ENCODE measurements at places on chromosomes 11 and 22. TPM values are rescaled to one million over a fixed set of nuclear protein-coding genes. Genes with fewer than 3 reads are reported as not detected.

CHRM1 gene
- total RNA-seq = not detected

TREH gene
- total RNA-seq = 30.5 TPM

DNHD1 gene
- total RNA-seq = 53.6 TPM

MS4A2 gene
- 1.0 TPM for total RNA-seq

DNAL4 gene
- total RNA-seq = 16.2 TPM

DLG2 gene
- 3.3 TPM for total RNA-seq

MS4A14 gene
- 0.70 TPM for total RNA-seq

OR5A1 gene
- total RNA-seq = not detected

KCNA4 gene
- not detected for total RNA-seq

APLNR gene
- total RNA-seq = 0.47 TPM

GAL gene
- 1.2 TPM for total RNA-seq

OR52I2 gene
- not detected for total RNA-seq

DDIAS gene
- not detected for total RNA-seq

KCNQ1OT1 gene
- total RNA-seq = 6.2 TPM

DEPDC7 gene
- 49.1 TPM for total RNA-seq

CCDC157 gene
- total RNA-seq = 3.5 TPM

MICAL2 gene
- total RNA-seq = 171 TPM

IGLL1 gene
- not detected for total RNA-seq

CD6 gene
- 3.3 TPM for total RNA-seq

RAB36 gene
- total RNA-seq = 1.7 TPM

PHOX2A gene
- total RNA-seq = not detected

ARSA gene
- 84.2 TPM for total RNA-seq

RTN4R gene
- total RNA-seq = 6.2 TPM

CCDC81 gene
- not detected for total RNA-seq

POU2AF3 gene
- total RNA-seq = 2.5 TPM

SCGB1A1 gene
- not detected for total RNA-seq

APOL6 gene
- total RNA-seq = 28.9 TPM

KRTAP5-10 gene
- total RNA-seq = not detected

SPON1 gene
- total RNA-seq = 53.8 TPM

PVALB gene
- total RNA-seq = not detected

AQP11 gene
- 19.3 TPM for total RNA-seq

ARFIP2 gene
- 140 TPM for total RNA-seq

Measured in Peyer's patch (tissue), 4 donors.